ENCODE measurements at places on chromosomes 4 and X.

GRCh38 chr4:182185491-182185890, 57.7 kb upstream of the TENM3 start:
- DNase-seq = no peak

GRCh38 chr4:100633269-100633668, 115.4 kb upstream of the EMCN start:
- no peak for DNase-seq

- DNase-seq = no peak
Measured at GRCh38 chr4:138851391-138852335, 163.9 kb upstream of the NOCT start.

DNA sequence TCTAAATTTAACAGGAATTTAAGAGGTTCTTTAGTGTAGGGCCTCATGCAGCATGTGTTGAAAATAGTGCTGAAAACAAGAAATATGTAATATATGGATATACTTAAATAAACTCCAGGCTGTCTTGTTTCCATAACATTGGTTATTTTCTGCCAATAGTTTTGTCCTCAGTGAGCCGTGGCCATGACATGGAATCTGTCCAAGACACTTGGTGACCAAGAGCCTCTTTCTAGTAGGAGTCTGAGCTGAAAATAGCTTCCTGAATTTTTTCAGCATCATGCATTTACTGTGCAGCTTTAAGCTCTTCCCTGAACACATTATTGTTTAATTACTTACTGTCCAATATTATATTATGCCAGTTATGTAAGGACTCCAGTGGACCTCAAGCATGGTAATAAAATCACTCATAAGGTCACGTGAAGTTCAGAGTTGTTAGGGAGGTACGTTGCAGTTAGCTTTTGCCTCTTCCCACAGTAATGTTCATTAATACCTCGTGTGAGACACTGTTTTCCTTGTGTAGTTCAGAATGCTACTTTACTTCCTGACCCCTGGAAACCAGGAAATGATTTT, 488.2 kb downstream of the GRID2 start:
- no peak for DNase-seq

DNA sequence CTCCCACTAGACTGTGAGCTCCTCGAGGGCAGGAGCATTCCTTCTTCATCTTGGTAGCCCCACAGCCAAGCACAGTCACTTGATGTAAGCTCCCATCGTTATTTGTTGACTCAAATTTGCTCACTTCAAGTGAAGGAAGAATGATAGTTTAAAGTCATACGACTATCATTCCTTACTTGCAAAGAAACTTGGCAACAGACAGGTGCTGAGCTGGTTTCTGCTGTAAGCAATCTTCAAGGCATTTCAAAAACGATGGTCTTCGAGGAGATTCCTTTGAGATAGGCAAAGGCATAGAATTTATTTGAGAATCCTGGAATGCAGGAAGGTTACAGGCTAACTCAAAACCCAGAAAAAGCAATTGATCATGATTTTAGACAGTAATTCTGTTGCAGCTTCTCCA, 64.8 kb downstream of the QDPR start:
- no peak for DNase-seq

- no peak for DNase-seq
Measured at GRCh38 chrX:70168238-70169188, 8.8 kb upstream of the DGAT2L6 start.

DNA sequence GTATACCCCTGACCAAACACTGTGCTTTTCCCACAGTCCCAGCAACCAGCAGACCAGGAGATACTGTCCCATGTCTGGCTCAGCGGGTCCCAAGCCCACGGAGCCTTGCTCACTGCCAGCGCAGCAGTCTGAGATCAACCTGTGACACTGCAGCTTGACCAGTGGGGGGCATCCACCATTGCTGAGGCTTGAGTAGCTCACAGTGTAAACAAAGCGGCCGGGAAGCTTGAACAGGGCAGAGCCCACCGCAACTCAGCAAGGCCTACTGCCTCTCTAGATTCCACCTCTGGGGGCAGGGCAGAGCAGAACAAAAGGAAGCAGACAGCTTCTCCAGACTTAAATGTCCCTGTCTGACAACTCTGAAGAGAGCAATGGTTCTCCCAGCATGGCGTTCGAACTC, 58.1 kb downstream of the SLC10A6 start:
- DNase-seq = no peak

- no peak for DNase-seq
Measured at GRCh38 chr4:184104419-184105101, 113.1 kb downstream of the ENPP6 start.

DNA sequence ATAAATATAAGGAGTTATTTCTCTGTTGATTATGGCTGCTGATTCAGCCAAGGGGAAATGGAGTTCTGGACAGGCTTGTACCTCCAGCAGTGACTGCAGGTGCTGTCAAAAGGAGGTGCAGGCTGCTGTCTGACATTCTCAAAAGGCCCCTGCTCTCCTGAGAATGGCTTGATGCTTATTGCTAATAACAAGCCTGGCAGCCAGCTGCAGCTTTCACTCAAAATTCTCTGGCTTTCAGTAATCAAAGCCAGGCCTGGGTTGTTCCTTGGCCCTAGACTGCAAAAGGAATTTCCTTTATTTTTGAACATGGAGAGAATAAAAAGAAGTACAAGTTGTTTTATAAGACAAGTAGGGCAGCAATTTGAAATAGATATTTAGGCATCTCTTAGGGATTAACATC, 575.9 kb downstream of the MID1IP1 start:
- no peak for DNase-seq

GRCh38 chr4:124481123-124481522, 231.4 kb downstream of the ANKRD50 start:
- DNase-seq = no peak

DNA sequence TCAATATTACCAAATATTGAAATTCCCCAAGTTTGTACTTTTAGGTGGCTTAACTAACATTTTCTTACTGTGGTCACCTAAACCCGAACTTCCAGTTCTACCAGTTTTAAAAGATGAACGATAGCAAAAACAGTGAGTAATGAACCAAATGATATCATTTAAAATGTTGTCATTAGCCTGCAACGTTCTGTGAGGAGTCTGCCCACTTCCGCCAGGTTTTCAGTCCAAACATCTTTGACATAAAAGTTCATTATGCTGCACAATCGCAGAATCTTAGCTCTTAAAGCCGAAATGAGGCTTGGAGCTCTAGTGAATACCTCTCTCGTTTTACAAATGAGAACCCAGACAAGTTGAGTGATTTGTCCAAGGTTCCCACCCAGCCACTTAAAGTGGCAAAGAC, 762 bp downstream of the PIGA start:
- DNase-seq = no peak

DNA sequence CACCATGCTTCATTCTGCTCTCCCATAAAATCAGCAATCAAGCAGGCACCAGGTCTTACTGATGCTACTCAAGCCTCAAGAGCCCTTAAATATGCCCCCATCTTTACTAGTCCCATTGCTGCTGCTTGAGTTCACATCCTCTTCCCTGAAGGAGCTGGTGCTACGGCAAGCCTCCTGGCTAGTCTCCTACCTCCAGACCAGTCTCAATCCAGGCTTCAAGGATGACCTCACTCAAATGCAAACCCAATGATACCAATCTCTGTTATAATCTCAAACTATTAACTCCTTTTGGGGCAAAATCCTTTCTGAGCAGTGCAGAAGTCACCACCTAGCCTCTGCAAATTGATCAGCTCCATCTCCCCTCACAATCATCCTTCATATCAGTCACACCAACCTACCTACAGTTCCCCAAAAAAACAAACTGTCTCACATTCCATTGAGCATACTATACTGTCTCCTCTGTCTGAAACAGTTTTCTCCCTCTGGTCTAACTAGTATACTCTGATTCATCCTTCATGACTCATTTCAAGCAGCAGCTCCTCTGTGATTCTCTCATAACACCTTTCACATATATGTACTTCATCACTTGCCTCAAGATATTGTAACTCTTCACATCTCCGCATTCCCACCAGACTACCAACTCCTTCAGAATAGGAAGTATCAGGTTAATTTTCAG, 30.0 kb downstream of the PAPSS1 start:
- DNase-seq = no peak

- DNase-seq = no peak
Measured at GRCh38 chrX:129737916-129738315, 863 bp upstream of the XPNPEP2 start.

- DNase-seq = no peak
Measured at GRCh38 chr4:78441756-78442155, 109.8 kb upstream of the ANXA3 start.

GRCh38 chrX:98480606-98481005, 1596.9 kb downstream of the RPA4 start:
- DNase-seq = no peak

Data from cerebellar nuclear complex (tissue), 1 donor.